Cortex of kidney (tissue), 1 donor: ENCODE measurements at places on chromosomes 7 and 10.

DNA sequence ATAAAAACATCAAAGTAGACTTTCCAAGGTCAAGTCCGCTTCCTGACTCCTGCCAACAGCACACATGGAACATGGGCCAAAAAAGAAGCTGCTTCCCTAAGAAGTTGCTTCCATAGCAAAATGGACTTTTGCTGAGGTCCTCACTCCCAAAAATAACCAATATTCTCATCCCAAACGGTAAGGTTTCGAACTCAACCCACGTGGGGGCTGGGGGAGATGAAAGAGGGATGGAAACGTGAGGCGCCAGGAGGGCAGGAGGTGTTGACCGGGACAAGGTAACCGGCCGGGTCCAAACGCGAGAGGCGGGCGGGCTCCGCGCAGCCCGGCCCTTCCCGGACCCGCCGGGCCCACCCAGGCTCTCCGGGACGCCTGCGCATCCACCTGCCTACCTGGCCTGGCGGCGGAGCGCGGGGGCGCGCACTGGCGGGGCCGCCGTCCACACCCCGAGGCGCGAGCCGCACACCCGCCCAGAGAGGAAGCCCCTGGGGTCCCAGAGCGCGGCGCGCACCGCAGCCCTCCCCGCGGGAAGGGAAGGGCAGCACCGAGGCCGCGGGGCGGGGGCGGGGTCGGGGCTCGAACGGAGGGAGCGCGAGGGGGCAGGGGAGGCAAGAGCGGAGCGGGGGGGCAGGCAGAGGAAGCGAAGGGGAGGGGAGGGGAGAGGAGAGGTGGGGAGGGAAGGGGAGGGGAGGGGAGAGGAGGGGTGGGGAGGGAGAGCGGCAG is 742 bp downstream of the LMBR1 start:
- DNase-seq = no peak

GRCh38 chr7:149261316-149261828 is 624 bp upstream of the ZNF783 start:
- no peak for DNase-seq

- no peak for DNase-seq
Measured at GRCh38 chr7:17681965-17682364, 258.3 kb downstream of the SNX13 start.

DNA sequence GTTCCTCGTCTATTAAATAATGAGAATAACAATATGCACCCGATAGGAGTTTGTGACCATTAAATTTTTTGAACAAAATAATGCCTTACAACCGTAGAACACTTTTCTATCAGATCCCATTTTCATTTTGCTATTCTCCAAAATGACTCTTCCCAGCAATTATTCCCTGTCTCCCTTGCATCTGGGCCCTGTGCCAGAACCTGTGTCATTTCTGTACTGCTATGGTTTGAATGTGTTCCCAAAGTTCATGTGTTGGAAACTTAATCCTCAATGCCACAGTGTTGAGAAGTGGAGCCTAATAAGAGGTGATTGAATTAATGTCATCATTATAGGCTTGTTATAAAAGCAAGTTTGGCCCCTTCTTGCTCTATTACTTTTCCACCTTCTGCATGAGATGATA is 33.2 kb upstream of the SMNDC1 start:
- DNase-seq = no peak

DNA sequence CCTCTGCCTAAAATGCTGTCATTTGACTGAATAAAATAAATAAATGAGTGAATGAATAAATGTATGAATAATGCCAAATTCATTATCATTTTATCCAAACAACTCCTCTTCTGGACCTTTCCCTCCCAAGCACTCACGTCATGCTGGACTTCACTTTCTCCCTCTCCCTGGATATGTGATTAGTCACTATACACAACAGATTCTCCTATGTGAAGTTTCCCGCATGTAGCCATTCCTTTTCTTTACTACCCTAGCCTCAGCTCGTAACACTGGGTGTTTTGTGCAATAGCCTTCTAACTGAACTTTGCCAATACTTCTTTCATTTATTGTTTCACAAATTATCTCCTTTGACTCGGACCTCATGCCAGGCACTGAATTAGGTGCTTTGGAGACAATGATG is 87.6 kb upstream of the IL6 start:
- no peak for DNase-seq

- DNase-seq = peak; percentile 37
Measured at GRCh38 chr7:82443547-82444219, at the start of gene CACNA2D1. TSS of gene CACNA2D1 (minus strand) at chr7:82443777.

DNA sequence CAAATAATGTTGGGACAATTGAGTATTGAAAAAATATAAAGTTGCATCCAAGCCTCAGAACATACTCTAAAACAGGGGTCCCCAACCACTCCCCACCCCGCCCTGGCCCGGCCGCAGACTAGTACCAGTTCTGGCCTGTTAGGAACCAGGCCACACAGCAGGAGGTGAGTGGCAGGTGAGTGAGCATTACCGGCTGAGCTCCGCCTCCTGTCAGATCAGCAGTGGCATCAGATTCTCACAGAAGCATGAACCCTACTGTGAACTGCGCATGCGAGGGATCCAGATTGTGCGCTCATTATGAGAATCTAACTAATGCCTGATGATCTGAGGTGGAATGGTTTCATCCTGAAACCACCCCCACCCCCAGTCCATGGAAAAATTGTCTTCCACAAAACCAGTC is 19.4 kb downstream of the HIPK2 start:
- no peak for DNase-seq

DNA sequence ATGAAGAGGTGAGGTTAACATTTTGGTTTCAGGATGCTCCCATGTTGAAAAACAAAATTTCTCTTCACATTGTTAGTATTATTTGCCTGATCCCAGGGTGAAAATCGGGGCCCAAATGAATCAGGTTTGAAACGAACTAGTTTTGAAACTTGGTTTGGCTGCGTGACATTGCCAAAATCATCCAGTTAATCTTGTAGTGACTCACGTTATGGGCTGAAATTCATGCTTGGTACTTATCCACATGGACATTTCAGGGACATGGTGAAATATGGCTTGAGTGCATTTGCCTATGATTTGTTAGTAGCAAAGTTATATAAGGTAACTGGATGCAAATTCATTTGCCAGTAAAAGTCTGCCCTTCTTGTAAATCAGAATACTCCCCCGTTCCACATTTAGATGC is 97.3 kb downstream of the CFAP58 start:
- DNase-seq = no peak

- no peak for DNase-seq
Measured at GRCh38 chr7:44473295-44473694, 17.2 kb downstream of the NUDCD3 start.

GRCh38 chr7:127890726-127891125 is 140.5 kb downstream of the LRRC4 start:
- no peak for DNase-seq

DNA sequence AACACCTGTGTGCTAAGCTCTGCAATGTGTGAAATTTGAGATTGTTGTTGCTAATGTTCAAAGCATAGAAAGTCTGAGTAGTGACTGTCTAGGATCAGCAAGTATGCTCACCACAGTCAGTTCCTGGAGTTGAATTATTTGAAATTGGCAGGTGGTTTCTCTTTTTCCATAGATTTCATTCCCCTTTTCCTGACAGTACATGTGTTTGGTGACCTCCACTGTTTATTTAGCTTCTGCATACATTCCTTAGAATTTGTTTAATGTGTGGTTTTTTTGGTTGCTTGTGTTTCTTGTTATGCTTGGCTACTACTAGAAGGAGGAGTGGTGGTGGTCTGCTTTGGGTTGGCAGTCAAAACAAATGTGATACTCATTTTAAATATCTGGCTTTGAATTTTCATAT is 52.3 kb downstream of the FOXP2 start:
- no peak for DNase-seq

DNA sequence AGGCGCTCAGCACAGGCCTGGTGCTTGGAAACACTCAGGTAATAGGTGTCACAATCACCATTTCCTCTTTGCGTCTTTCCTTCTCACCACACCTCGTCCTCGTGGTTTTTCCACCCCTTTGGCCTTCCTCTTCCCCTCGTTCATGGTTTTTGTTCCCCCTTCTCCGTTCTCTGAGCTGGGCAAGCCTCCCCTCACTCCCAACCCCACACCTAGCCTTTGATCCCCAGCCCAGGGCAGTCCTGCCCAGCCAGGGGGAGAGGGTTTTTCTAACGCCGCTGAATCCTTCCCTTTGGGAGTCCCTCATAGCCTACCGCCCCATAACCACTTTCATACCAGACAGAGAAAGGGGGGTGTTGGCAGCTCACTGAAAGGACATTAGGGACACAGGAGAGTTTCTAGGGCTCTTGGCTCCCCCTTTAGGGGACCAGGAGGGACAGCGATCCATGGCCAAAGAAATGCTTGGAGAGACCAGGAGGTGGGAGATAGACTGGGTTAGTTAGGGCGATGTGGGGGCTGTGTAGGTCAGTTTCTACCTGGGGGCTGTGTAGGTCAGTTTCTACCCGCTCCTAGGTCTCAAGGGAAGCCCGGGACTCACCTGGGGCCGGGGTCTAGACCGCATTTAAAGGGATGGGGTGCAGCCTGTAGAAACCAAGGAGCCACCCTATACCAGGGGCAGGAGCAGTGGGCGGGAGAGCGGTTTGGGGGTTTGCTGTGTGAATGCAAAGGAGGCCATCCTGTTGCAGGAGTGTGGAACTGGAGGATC is 1.4 kb downstream of the EPHB4 start:
- no peak for DNase-seq

DNA sequence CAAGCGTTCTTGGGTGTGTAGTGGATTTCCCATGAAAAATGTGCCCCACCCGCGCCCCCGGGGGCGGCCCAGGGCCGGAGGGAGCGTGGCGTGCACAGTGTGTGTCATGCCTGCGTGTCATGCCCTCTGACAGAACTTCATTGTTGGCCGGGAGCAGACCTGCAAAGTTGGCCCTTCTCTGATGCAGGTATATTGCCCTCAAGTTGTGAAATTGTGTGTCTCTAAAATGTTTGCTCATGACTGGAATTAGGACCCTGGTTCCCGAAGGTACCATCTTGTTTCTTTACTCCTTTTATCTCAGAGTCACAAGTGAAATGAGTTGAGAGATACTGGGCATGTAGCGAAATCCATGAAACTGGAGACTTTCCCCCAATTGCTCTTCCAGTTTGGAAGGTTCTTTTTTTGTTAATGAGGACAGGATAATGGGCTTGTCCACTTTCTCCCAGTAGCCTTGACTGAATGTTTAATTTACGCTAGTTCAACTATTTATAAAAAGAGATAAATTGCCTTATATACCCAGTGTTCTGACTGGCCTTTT is 26.2 kb downstream of the ADK start:
- DNase-seq = no peak

DNA sequence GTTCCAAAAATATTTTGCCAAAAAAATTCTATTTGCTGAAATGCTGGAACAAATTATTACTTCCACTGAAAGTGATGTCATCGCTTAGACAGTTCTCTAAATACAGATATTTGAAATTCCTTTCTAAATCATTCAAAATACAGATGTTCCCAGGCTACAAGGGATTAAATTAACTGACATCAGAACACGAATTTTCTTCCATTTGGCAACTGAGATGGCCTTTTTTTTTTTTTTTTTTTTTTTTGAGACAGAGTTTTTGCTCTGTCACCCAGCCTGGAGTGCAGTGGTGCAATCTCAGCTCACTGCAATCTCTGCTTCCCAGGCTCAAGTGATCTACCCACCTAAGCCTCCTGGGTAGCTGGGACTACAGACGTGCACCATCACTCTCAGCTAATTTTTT is 57.0 kb downstream of the P4HA1 start:
- DNase-seq = no peak

- DNase-seq = no peak
Measured at GRCh38 chr10:99700649-99701048, 31.3 kb downstream of the COX15 start.

- DNase-seq = no peak
Measured at GRCh38 chr10:65555192-65555591, 1370.6 kb upstream of the LRRTM3 start.

- no peak for DNase-seq
Measured at GRCh38 chr7:100074841-100075240, 6.7 kb downstream of the ZNF3 start.

- DNase-seq = no peak
Measured at GRCh38 chr10:103013416-103013815, 95.3 kb downstream of the CNNM2 start.

- no peak for DNase-seq
Measured at GRCh38 chr7:12569673-12570072, 847 bp upstream of the SCIN start.

- DNase-seq = no peak
Measured at GRCh38 chr10:119933179-119933578, 40.6 kb downstream of the SEC23IP start.

GRCh38 chr7:78062214-78062613 is 263.6 kb downstream of the PHTF2 start:
- no peak for DNase-seq

DNA sequence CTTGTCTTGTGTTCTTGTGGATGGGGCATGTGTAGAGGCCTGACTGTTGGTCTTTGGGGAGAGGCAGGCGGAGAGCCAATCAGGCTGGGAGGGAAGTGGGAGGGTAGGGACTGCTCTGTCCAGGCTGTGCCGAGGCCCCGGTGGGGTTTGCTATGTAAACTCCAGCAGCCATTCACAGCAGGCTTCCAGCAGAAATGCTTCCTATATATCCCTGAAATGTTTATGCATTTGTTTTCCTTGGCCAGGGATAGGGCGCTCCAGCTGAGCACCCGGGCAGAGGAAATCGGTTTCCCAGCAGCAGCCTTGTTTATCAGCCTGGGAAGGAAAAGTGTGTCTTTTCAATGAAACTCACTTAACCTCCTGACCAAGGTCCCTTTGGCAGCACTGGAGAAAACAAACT is 18.3 kb upstream of the AQP1 start:
- DNase-seq = no peak

- DNase-seq = no peak
Measured at GRCh38 chr10:89032141-89032891, 41.7 kb downstream of the FAS start.

GRCh38 chr10:10677479-10677878 is 340.2 kb upstream of the CELF2 start:
- DNase-seq = no peak
